Fibroblast of villous mesenchyme (primary cell): ENCODE measurements at places on chromosomes 1 and 21. TPM values are rescaled to one million over a fixed set of nuclear protein-coding genes. Genes with fewer than 3 reads are reported as not detected.

FAM72C gene
- 0.64 and 1.3 TPM in 2 replicates for total RNA-seq

SLC26A9 gene
- total RNA-seq, result not detected in 2 replicates

C1orf105 gene
- total RNA-seq, result not detected in 2 replicates

IL22RA1 gene
- not detected in 2 replicates for total RNA-seq

CAPZB gene
- total RNA-seq, result 173 and 183 TPM in 2 replicates

L1TD1 gene
- under 0.01 TPM in 1 of 2 replicates, not detected in the other for total RNA-seq

PSMA5 gene
- total RNA-seq, result 70.2 and 119 TPM in 2 replicates

GPA33 gene
- not detected in 2 replicates for total RNA-seq

FCRLA gene
- 0.64 and 0.86 TPM in 2 replicates for total RNA-seq

ERMAP gene
- 14.2 and 14.8 TPM in 2 replicates for total RNA-seq

HAX1 gene
- total RNA-seq, result 153 and 165 TPM in 2 replicates

LELP1 gene
- not detected in 2 replicates for total RNA-seq

TMPRSS2 gene
- not detected in 2 replicates for total RNA-seq

FBXO42 gene
- 15.1 and 16.0 TPM in 2 replicates for total RNA-seq

LAX1 gene
- total RNA-seq, result under 0.01 TPM in 1 of 2 replicates, not detected in the other

LCE3E gene
- not detected in 2 replicates for total RNA-seq

ITLN2 gene
- not detected in 2 replicates for total RNA-seq

FMOD gene
- total RNA-seq, result 0.64 and 0.86 TPM in 2 replicates

DIO1 gene
- total RNA-seq, result not detected in 2 replicates

GJB3 gene
- not detected in 2 replicates for total RNA-seq

AMIGO1 gene
- 0.97 and 3.5 TPM in 2 replicates for total RNA-seq

OR6N1 gene
- not detected in 2 replicates for total RNA-seq

SMPDL3B gene
- not detected in 2 replicates for total RNA-seq

TAL1 gene
- 0.32 TPM in 1 of 2 replicates, not detected in the other for total RNA-seq

JAM2 gene
- total RNA-seq, result under 0.01 and 1.7 TPM in 2 replicates

LCE3D gene
- not detected in 2 replicates for total RNA-seq

AGBL4 gene
- not detected in 2 replicates for total RNA-seq

AKT3 gene
- total RNA-seq, result 36.4 and 38.0 TPM in 2 replicates

SPEN gene
- 25.4 and 30.2 TPM in 2 replicates for total RNA-seq

OLIG2 gene
- not detected in 2 replicates for total RNA-seq

GBP2 gene
- 59.9 and 96.3 TPM in 2 replicates for total RNA-seq

KLHDC8A gene
- total RNA-seq, result not detected in 2 replicates

TGFB2 gene
- total RNA-seq, result 28.0 and 36.3 TPM in 2 replicates

LINGO4 gene
- not detected in 2 replicates for total RNA-seq

SAMSN1 gene
- total RNA-seq, result 0.86 TPM in 1 of 2 replicates, not detected in the other

SELENBP1 gene
- total RNA-seq, result 23.3 and 27.7 TPM in 2 replicates

OR10J1 gene
- not detected in 2 replicates for total RNA-seq

RRP1 gene
- total RNA-seq, result 16.8 and 17.7 TPM in 2 replicates

HES3 gene
- total RNA-seq, result not detected in 2 replicates
